Gastrocnemius medialis (tissue), 4 donors: ENCODE measurements at places on chromosomes 6 and 20.

DNA sequence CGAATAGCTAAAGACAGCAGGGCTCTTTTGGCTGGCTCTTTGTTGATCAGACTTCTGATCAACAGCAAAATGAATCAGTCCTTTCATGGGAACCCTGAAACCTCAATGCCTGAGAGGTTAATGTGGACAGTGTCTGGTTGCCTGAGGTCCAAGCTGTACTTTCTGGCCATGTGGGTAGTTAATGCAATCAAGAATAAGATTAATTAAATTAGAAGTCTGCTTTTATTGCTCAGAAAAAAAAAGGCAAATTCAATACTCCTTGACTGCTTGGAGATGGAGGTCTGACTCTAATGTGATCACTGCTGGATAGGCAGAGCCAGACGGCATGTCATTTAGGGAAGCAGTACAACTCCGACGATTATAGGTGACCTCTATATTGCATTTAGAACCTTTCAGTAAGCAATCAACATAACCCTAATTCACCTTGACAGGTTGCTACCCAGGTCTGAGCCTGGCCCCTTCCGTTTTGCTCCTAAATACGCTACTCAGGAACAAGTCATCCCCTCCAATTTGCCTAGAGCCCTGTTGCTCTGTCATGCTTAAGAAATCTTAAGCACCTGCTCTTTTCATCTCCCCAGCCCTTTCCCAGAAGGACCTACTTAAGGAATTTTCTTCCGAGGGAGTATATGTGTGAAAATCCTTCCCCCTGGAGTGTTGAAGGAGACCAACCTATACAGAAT, 370.0 kb upstream of the SPTLC3 start:
- DNase-seq: no peak

- no peak for DNase-seq
Measured at GRCh38 chr6:134105940-134106339, 53.5 kb upstream of the SLC2A12 start.

DNA sequence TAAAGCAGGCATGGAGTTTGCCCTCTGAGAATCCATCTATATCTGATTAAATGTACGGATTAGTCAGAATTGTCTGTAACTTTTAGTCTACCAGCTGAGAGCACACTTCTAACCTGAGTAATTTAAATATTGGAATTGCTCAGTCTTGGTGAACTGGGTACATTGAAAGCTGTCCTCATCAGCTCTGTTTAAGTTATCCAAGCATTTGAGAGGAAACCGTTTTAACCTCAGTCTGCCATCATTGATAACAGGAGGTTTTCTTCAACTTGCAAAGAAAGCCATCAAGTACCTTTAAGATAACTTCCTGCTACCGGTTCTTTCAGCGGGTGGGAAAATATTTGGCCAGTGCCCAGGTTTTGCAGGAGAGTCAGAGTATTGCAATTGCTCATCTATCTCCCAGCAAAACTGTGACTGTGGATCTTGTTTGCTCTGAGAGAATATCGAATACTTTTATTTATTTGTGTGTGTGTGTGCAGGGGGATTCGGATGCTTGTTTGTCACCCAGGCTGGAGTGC, 31.1 kb upstream of the F13A1 start:
- DNase-seq: no peak

- no peak for DNase-seq
Measured at GRCh38 chr6:40845553-40845952, 193.5 kb downstream of the UNC5CL start.

DNA sequence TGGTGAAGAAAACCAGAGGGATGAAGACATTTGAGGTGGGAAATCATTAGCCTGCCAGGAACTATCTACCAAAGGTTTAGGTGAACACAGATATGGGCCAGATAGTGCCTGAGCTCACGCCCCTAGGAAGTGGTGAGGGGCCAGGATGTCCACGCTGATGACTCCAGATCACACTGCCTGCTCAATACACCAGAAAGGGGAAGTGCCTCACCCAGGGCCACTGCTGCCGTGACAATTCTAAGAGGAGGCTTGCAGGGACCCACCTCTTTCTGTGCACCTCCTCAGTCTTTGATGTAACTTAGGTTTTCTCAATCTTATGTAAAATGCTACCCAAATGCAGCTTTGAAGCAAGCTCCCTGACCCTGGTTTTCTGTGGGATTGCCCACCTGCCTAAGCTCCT, 5.4 kb upstream of the RAB44 start:
- DNase-seq: no peak

DNA sequence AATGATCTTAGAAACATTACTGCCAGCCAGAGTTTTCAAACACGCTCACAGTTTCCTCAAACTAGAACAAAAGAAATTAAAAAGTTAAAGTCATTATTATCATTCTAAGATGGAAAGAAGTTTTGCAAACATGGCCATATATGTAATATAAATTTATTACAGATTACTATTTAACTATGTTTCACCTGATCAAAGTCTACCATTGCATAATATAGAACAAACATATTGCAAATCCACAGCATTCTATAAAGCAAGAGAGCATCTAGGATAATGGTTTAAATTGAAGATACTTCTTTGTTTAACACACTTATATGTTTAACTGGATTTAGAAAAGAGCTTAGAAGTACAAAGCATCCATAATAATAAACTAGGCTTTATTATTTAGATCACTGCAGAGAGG, 26.2 kb upstream of the DCBLD1 start:
- no peak for DNase-seq
